Stimulated activated CD8-positive, alpha-beta memory T cell treated with anti-CD3 and anti-CD28 coated beads, Interleukin-4, amount 100 ng/mL, for 4 hours (primary cell): ENCODE measurements at places on chromosomes 3 and 15.

GRCh38 chr3:153095441-153095840 lies 66.6 kb upstream of the RAP2B start:
- DNase-seq = no peak

GRCh38 chr3:151227266-151227806 lies 24.3 kb upstream of the GPR171 start:
- DNase-seq = no peak

DNA sequence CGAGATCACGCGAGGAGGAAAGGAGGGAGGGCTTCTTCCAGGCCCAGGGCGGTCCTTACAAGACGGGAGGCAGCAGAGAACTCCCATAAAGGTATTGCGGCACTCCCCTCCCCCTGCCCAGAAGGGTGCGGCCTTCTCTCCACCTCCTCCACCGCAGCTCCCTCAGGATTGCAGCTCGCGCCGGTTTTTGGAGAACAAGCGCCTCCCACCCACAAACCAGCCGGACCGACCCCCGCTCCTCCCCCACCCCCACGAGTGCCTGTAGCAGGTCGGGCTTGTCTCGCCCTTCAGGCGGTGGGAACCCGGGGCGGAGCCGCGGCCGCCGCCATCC lies 1.1 kb upstream of the SETD5 start:
- peak; percentile 58 for DNase-seq

DNA sequence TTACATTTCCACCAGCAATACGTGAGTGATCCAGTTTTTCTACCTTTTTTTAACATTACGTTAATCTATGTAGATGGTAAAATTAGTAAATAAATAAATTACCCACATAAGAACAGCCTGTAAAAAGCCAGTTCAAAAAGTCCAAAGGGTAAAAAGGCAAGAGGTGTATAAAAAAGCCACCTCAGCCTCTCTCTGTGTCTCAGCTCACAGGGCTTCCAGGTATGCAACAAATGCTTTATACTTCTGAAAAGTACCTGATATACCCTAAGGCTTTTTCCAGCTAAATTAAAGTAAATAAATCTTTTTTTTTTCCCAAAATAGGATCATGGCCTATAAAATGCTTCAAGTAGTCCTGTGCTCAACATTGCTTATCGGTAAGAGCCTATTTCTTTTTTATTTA lies at the start of gene C3orf85:
C3orf85 (plus strand) TSS at position 197 of the 400 bp plus-strand sequence; CDS start at position 326, 129 bp downstream.
- no peak for DNase-seq

GRCh38 chr3:26574766-26575165 lies 47.8 kb upstream of the LRRC3B start:
- no peak for DNase-seq

DNA sequence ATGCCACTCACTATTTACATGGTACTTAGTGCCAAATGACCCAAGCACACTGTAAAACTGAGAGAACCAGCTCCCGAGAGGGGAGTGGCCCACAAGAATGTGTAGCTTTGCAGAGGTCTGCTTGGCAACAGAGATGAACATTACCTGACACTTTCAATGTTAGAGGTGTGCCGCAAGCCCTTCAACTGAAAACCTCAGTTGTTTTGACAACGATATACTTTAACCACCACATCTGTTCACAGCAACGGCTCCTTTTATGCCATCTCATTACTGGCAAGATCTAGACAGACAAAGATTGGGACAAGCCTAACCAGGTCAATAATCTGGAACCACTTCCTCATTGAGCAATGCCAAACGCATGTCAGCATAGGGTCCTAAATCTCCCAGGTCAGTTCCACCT lies 23.7 kb downstream of the NEK10 start:
- no peak for DNase-seq

DNA sequence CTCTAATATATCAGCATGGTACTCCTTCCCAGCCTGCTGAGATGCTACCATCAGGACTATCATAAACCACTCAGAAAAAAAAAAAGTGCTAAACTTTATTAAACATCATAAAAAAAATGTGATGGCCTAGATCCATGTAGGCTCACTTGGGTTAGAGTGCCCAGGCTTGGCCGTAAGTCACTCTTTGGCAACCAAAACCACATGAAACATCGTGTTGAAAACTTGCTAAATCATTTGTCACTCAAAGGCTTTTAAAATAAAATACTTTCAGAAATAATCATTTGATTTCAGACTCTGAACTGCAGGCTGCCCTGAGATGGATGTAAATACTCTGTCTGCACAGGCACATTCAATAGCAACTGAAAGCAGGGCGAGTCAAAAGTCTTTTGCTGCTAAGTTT lies 78.4 kb upstream of the WNT5A start:
- no peak for DNase-seq

- no peak for DNase-seq
These were observed 209.5 kb downstream of the ADAMTS17 start for GRCh38 chr15:100132309-100132708.

- no peak for DNase-seq
These were observed 141.9 kb upstream of the SMAD3 start for GRCh38 chr15:66923438-66923881.

DNA sequence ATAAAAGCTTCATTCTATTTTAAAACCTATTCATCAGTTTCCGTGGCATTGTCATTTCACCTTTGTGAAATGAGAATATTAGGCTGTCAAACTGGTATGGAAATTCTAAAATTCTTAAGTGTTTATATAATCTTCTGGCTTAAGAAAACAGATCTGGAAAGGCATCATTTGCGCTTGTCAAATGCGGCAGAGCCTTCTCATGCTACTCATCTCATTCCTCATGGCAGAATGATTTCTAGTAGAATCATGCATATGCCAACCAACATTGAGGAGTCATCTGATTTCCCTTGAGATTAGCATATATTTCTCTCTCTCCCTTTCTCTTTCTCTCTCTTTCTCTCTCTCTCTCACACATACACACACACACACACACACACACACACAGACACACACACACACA lies 48.8 kb downstream of the STRIT1 start:
- DNase-seq = no peak

- DNase-seq = no peak
These were observed 53.8 kb downstream of the IQSEC1 start for GRCh38 chr3:13019243-13020095.

GRCh38 chr3:5187920-5188418 lies 462 bp downstream of the EDEM1 start:
- no peak for DNase-seq

GRCh38 chr15:25805031-25805430 lies 58.1 kb downstream of the ATP10A start:
- no peak for DNase-seq

DNA sequence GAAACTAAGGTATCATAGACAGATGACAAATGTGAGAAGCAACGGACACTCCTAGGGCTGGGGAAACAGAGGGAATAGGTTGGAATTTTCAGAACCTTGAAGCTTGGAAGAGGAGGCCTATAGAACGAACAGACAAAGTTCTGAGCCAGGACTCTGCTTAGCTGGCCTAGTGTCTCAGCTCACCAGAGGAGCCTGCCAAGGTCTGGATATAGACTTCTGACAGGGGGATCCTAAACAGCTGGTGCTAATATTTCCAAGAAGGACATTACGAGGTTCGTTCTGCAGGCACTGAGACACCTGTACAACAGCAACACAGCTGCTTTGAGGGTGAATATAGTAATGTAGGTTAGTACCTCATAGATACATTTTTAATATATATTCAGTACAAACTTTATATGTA lies 266.3 kb downstream of the CHL1 start:
- DNase-seq = no peak

DNA sequence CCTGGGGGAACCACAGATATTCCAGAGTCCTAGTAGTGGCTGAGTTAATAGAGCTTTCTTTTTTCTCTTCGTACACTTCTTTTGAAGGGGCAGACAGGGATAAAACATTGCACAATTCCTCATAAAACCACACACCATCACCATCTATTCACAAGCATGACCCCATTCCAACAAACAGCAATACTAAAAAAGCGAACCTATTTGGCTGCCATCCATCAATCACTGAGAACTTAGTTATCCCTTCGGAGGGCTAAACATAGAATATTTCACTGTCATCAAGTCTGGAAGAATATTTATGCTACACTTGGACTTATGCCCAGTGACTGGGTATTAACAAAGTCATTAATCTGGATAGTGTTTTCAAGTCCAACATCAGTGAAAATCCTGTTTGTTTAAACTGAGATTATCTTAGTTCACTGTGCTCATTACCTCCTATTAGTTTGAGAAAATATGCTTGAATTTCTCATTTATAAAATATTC lies 80.3 kb upstream of the PRTG start:
- DNase-seq = no peak
